ENCODE measurements at places on chromosomes 6 and 20.

DNA sequence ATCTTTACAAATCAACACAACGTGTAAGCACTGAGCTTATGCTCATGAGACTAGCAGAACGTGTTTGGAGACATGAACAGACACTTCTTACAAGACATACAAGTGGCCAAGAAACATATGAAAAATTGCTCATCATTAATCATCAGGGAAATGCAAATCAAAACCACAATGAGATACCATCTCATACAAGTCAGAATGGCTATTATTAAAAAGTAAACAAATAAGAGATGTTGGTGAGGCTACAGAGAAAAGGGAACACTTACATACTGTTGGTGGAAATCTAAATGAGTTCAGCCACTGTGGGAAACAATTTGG is 327.9 kb upstream of the SOX4 start:
- no peak for DNase-seq

DNA sequence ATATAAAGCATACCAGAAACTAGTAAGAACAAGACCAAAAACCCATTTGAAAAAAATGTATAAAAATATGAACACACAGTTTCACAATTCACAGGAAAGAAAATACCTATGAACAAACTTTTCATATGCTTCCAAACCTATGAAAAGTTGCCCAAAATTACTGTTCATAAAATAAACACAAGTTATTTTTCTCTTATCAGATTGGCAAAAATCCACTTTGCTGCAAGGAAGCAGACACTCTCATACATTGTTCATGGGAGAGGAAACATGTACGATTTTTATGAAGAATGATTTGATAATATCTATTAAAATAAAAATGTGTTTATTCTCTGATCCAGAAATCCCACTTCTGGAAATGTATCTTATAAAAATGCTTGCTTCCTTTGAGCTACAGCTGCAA is 40.0 kb upstream of the OCSTAMP start:
- no peak for DNase-seq

GRCh38 chr20:50799176-50799889 is 4.5 kb downstream of the BCAS4 start:
- DNase-seq, result no peak

- DNase-seq, result no peak
Observed at GRCh38 chr6:25337431-25337830, 58.3 kb downstream of the CARMIL1 start.

DNA sequence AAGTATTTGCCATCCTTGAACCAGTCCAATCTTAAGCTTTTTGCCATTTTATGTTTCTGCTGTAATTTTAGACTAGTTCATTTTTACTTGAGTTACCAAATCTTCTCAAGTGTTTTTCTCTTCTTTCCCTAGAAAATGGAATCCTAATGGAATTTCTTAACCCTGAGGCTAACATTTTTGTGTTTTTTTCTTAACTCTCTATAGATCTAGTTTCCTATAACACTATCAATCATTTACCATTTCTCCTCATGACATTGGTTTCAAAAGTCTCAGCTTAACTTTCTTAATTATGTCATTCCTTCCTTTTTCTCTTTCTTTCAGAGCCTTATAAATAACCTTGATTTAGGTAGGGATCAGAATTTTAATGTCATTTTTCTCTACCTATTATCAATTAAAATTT is 54.8 kb downstream of the SENP6 start:
- no peak for DNase-seq

GRCh38 chr20:58642441-58642840 is 8.6 kb upstream of the STX16 start:
- no peak for DNase-seq

- DNase-seq, result no peak
Observed at GRCh38 chr20:10898552-10898951, 224.8 kb upstream of the JAG1 start.

DNA sequence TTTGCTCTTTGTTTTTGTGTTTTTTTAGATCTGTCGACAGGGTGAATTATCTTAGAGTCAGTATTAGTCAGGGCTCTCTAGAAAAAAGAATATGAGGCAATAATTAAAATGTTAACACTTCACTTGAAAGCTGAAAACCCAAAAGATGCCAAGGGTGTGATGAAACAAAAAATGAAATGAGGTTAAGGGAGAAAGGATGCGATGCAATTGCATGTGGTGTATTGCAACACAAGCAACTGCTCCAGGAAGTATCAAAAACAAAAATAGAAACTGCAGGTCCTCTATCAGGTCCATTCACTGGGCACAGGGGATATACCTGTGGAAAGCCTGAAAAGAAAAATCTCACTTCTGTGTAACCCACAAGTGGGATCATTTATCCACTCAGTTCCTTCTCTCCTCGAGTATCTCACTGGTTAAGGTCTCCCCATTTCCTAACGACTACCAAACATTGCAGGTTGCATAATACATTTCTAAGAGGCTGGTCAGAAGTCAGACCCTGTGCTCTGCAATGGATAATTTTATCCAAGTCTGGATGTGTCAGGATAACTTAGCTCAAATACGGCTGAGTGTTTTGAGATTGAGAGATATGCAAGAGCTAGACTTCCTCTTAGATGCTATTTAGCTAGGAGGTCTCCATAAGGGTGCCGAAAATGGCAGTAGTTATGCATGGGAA is 257.7 kb upstream of the GJE1 start:
- DNase-seq, result no peak

DNA sequence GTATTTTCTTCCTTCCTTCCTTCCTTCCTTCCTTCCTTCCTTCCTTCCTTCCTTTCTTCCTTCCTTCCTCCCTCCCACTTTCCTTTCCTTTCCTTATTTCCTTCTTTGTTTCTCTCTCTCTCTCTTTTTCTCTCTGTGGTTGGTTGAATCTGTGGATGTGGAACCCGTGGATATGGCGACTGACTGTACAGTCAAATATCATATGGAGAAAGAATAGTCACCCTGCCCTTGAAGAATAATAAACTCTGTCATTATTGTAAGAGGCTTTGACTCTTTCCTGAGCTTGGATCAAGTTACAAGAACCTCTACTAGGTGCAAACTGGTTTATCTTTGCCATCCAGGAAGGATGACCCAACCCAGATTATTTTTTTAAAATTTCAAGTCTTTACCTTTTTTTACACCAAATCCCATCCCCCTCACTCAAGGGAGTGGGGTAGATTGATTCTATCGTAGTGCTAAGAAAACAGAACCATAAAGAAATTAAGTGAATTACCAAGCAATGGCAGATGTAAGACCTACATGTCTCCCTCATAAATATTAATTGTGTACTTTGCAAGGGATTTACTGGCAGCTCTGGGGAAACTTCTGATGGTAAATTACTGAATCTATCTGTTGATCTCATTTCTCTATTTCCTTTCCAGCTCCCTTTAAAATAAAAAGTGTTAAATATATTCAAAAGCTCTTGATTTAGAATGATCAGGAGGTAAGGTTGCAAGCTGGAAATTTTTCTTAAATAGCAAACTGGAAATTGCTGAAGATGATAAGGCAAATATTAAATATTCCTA is 667.5 kb downstream of the UTRN start:
- no peak for DNase-seq

GRCh38 chr6:142412241-142412640 is 110.4 kb downstream of the ADGRG6 start:
- DNase-seq, result no peak

GRCh38 chr20:17662333-17663039 is 19.6 kb downstream of the RRBP1 start:
- DNase-seq, result no peak
